D341Med (cell line): ENCODE measurements at places on chromosomes 11 and 22.
A peak's percentile ranks its signal among the peaks of the same experiment; 100 is the strongest.

- DNase-seq, result no peak
Observed at GRCh38 chr11:103995896-103996295, 40.5 kb upstream of the DDI1 start.

GRCh38 chr22:19201130-19201868, 22.8 kb upstream of the SLC25A1 start:
- no peak for DNase-seq

DNA sequence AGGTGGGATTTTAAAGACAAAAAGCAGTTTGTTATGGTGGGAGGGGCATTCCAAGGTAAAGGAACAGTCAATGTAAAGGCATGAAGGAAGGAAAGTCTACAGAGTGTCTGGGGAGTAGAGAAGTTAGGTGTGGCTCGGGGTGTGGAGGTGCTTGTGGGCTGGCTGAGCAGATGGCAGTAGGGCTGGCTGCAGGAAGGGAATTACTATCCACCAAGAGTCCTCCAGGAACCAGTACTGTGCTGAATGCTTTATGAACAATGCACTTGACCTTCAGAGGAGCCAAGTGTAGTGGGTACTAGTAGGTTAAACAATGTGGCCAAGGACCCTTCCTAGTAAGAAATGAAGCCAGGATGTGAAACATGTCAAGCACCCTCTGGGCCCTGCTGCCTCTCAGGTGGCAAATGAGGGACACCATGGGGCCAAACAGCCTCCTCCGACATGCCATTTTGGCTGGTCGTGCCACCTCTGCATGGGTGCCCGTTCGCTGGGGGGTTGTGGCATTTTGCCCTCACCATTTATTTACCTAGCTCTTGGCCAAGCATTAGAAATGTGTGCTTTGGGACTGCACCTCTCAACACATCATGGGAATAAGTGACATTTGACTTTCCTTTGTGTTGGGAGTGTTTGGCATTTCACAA, 123.6 kb upstream of the TENM4 start:
- DNase-seq, result no peak

DNA sequence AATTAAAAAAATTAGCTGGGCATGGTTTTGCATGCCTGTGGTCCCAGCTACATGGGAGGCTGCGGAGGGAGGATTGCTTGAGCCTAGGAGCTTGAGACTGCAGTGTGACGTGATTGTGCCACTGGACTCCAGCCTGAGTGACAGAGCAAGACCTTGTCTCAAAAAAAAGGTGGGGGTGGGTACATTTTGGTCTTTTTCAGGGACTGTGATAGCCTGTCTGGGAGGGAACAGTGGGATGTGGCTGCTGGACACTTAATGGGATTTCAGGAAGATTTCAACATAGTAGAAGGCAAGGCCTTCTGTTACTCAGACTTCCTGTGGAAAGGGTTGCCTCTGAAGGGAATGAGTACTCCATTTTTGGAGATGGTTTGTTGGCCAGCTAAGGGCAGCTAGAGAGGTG, 40.6 kb downstream of the RELT start:
- DNase-seq, result no peak

DNA sequence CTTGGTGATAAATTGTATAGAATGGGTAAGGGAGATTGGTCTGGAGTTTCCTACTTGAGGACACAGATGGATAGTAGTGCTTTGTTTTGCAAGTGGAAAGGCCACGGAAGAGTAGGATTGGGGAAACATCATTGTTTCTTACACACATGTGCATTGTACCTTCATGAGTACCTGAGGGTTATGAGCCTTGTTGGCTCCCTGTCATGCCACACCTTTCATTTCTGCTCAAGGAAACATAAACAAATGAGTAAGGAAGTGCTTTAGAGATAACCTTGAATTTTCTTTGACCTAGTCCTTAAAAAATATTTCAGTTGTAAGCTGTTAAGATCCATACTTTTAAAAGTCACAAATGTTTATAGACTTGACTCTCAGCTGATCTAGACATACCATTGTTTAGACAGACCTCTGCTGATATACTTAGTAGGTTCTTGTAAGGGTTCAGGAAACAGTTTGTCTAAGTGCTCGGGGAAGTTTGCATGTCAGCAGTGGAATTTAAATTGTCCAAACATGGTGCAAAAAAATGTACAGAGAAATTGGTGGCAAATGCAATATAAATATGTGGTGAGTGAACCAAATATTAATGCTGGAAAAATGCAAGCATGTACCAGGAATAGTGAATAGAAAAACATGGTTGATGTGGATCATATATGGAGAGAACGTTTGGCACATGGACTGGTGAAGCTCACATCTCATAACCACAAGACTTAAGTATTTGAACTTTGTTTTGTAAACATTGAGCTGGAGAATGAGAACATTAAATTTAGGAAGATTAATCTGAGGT, 40.9 kb downstream of the GAS2 start:
- DNase-seq, result no peak

GRCh38 chr11:35390737-35391682, 28.3 kb downstream of the SLC1A2 start:
- DNase-seq, result no peak

GRCh38 chr11:24965748-24966147, 468.9 kb downstream of the LUZP2 start:
- DNase-seq, result no peak

- no peak for DNase-seq
Observed at GRCh38 chr22:41983513-41984405, 14.5 kb downstream of the SEPTIN3 start.

GRCh38 chr11:47551086-47551485, 1.8 kb downstream of the CELF1 start:
- no peak for DNase-seq

DNA sequence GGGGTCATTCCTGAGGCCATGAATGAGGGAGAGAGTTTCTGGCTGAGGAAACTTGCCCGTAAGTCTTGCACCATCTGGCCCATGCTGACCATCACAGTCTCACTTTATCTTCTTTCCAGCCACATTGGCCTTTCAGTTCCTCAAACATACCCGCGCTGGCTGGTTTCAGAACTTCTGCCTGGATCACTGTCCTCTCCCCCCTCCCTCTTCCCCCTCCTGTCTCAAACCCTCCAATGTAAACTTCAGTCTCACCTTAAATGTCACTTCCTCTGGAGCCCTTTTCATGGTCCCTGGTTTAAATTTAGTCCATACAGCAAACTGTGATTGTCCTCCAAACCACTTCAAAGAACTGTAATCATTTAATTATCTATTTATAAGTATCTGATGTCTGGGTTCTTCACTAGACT, 3.7 kb upstream of the TMEM109 start:
- DNase-seq, result no peak

DNA sequence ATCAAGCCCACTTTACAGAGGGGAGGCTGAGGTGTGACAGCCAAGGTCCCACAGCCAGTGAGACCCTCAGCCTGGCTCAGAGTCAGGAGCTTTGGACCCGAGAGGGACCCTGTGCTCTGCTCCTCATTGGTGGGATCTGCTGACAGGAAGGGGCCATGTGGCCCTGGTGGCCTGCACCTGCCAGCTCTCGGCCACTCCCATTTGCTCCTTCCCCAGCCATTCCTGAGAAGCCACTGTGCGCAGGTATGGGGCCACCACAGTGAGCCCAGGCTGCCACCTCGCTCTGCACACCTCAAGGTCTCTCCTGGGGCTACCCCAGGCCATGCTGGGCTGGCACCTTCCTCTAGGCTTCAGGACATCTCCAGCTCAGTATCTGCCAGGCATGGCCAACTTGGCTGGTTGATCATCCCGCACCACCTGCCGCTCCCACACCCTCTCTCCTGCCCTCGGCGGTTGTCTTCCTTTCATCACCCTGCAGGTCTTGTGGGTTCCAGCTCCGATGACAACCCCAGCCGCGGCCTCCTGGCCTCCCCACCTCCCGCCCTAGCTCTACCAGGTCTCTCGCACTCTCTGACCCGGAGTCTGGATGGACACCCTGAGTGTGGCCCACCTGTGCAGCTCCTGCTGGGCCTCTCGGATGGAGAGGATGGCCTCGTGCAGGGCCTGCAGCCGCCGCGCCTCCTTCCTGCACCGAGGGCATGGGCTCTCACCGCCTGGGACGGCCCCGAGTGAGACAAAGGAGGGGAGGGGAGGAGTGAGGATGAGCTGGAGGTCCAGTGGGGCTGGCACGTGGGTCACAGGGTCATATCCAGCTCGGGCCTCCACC, 32.2 kb upstream of the CARS1 start:
- no peak for DNase-seq

DNA sequence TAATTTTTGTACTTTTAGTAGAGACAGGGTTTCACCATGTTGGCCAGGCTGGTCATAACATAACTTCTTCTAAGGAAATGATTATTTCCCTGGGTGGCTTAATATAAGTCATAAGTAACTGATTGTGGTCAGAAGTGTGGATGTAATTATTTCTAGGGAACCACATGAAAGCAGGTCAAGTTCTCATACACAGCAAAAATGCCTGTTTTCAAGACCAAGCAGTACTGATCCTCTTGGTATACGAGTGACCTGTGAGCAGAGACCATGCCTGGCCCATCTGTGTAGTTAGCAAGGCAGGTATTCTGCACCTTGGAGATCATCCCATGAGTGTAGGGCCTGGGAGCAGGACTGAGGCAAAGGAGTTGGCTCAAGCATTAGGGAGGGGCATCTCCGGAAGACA, 32.5 kb upstream of the NUCB2 start:
- no peak for DNase-seq

DNA sequence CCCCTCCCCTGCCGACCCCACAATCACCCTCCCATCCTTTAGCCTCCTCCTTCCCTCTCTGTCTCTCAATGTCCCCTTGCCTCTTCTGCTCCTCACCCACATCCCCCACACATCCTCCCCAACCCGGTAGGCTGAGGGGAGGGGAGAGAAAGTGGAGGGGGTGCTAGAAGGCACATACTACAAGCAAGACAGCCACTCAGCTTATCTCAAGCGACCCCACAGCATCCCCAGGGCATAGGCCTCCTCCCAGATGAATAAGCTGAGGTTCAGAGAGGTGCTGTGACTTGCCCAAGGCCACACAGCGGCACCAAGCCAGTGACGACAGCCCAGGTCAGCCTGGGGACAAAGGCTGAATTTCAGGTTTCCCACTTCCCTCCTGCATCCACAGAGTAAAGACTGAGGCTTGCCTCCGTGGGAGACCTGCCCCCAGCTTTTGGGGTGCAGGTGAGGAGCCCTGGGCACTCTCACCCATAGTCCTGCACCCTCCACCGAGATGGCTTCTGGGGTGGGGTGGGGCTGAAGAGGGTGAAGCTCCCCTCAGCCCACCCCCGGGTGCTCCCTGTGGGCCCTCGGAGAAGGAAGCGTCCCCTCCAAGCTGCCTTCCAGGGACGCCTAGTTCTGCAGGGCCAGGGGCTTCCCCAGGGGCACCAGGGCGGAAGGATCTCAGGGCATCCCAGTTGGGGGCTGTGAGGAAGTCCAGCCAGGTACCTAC, 511 bp downstream of the RAC2 start:
- no peak for DNase-seq

DNA sequence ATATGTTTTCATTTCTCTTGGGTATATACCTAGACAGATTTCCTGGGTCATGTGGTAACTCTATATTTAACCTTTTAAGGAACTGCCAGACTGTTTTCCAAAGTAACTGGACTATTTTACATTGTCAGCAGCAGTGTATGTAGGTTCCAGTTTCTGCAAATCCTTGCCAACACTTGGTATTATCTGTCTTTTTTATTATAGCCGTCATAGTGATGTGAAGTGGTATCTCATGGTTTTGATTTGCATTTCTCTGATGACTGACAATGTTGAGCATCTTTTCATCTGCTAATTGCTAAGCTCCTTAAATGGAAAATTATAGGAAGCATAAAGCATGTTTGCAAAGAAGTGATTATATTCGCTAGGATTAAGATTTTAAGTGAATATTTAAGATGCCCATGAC, 13.9 kb downstream of the NNMT start:
- DNase-seq, result no peak

DNA sequence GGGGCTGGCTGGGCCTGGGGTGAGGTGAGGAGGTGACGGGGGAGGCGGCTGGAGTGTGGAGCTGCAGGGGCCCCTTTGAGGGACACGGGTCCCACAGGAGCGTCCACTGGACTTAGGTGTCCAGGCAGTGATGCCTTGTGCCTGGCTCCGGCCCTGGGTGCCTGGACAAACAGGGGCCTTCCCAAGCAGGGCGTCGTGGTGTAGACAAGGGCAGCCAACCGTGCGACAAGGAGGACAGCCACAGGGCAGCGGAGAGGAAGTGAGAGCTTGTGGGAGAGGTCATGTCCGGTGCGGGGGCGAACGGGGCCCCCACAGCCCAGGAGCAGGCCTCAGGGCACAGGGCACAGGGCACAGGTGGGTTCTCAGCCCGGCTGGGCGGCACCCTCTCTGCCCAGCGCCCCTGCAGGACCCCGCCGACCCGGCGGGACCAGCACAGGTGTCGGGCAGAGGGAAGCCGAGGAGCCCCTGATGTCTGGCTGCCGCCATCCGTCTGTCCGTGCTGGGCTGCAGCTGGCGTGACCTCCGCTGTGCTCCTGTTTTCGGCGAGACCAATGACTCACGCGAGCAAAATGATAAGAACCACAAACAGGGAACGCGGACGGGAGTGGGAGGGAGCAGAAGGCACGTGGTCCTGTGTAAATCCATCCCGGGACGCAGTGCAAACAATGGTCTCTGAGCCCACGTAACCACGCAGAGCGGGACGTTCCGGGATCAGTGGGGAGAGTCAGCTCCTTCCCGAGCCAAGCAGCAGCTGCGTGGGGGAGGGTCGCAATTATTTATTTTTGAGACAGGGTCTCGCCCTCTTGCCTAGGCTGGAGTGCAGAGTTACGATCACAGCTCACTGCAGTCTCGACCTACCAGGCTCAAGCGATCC, 49.1 kb upstream of the A4GALT start:
- DNase-seq, result peak; percentile 30

- DNase-seq, result no peak
Observed at GRCh38 chr11:9700105-9700801, 36.4 kb downstream of the SWAP70 start.

GRCh38 chr11:117538263-117539135, 210.8 kb downstream of the CEP164 start:
- DNase-seq, result no peak

DNA sequence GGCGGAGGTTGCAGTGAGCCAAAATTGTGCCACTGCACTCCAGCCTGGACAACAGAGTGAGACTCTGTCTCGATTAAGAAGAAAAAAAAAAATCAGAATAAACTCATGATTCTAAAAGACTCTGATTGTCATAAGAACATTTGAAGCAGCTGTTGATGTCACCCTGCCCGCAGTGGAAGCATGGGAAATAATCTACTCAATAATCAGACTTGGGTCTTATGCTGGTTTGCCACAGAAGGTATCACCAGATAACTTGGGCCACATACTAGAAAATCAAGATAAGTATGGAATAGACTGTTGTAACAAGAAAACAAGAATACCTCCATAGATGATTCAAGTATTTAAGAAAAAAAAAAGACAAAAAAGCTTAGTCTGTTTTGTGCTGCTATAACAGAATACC, 8.2 kb downstream of the CAVIN3 start:
- no peak for DNase-seq

DNA sequence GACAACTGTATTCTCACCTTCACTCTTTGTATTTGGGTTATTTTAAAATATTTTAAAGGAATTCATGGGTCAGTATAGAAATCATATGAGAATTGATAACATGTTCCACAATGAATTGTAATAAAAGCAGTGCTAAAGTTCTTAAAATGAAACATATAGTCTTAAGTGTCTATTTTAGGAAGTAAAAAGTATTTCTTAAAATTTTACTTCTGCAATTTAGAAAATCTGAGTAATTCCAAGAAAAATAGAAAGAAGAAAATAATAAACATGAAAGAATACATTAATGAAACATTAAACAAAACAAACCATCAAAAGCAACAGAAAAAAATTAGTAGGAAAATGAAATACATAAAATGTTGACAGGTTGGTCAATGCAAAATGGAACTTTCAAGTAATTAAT, 332.4 kb downstream of the ETS1 start:
- no peak for DNase-seq
